ENCODE measurements at places on chromosomes 6 and 20.

- DNase-seq, result no peak
These were observed 608.3 kb upstream of the CITED2 start for GRCh38 chr6:139982652-139983295.

DNA sequence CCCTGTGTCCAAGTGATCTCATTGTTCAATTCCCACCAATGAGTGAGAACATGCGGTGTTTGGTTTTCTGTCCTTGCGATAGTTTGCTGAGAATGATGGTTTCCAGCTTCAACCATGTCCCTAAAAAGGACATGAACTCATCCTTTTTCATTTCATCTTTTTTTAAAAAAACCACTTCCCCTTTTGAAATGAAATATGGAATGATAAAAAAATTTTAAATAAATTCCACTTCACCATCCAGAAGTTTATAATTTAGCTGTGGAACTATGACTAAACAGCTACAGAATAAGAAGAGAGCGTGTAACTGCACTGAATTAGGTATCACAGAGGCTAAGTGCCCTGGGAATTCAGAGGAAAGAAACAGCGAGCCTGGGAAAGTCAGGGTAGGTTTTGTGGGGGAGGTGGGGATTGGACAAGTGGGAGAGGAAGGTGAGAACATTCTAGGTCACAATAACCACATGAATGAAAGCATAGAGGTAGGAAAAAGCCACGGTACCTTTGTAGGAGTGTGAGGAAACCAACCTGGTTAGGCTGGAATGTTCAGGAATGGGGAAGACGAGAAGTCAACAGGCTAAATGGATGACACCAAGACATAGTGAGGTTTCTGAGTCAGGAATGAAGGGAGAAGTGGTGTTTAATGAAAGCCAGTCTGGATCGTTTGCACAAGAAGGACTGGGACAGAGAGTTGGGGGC lies 11.0 kb downstream of the TRIM10 start:
- no peak for DNase-seq

- no peak for DNase-seq
These were observed 42.8 kb downstream of the MYO6 start for GRCh38 chr6:75791881-75792280.

- DNase-seq, result no peak
These were observed 21.8 kb upstream of the RNF182 start for GRCh38 chr6:13902922-13903321.

GRCh38 chr6:107578642-107579341 lies 88.9 kb downstream of the SOBP start:
- no peak for DNase-seq

GRCh38 chr20:2387180-2387577 lies 6.5 kb downstream of the TGM6 start:
- no peak for DNase-seq

DNA sequence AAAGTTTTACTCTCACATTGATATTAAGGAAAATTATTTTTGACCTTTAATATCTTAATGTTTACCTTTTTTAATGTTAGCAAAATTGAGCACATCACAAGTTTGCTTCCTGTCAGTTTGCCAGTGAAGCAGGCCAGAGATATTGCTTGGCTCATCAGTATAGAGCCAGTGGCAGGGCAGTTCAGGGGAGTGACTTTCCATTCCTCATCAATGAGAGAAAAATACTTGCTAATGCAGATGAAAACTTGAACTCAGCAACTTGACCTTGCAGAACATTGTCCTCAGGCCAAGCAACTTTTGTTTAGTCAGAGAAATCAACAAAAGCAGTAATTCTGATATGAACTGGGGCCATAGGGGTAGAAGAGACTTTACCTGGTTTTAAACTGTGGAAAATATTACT lies 6.9 kb downstream of the TAB2 start:
- no peak for DNase-seq

- peak; percentile 35 for DNase-seq
These were observed 11.1 kb downstream of the TOX2 start for GRCh38 chr20:43925801-43926200.
